ENCODE measurements at places on chromosomes 4 and X. TPM values are rescaled to one million over a fixed set of nuclear protein-coding genes. Genes with fewer than 3 reads are reported as not detected.

DNA sequence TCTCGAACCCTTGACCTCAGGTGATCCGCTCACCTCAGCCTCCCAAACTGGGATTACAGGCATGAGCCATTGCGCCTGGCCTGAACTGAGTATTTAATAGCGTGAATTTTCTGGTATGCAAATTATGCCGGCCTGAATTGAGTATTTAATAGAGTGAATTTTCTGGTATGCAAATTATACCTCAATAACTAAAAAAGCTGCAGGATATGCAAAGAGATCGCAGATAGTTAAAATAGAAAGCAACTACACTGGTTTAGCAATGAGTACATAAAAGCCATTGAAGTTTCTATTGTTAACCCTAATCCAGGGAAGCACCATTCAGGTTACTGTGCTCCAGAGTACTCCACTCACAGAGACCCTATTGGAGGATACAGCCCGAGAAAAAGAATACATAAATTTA lies 22.8 kb downstream of the FBXW7 start:
- DNase-seq: no peak

- DNase-seq: no peak
Observed at GRCh38 chrX:103791826-103792485, 15.3 kb downstream of the PLP1 start.

GRCh38 chrX:54808109-54808604 lies 612 bp downstream of the MAGED2 start:
- DNase-seq: peak; percentile 75

The GABRG1 gene
- not detected for total RNA-seq

DNA sequence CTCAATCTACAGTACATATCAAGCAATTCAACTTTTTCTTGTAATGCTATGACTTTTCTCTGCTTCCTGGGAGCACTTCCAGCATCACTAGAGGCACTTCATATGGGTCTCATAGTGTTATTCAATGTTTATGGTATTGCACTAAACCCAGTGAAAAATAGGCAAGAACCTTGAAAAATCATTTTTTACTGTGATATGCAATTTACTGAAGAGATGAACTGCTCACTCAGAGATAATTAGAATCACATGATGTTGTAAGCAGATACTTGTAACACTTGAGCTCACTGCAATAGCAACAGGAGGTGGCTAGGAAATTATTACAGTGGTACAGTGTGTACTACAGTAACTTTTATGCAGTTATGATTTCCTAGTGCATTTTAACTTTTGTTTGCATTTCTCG lies 93.3 kb downstream of the RASGEF1B start:
- DNase-seq: no peak

DNA sequence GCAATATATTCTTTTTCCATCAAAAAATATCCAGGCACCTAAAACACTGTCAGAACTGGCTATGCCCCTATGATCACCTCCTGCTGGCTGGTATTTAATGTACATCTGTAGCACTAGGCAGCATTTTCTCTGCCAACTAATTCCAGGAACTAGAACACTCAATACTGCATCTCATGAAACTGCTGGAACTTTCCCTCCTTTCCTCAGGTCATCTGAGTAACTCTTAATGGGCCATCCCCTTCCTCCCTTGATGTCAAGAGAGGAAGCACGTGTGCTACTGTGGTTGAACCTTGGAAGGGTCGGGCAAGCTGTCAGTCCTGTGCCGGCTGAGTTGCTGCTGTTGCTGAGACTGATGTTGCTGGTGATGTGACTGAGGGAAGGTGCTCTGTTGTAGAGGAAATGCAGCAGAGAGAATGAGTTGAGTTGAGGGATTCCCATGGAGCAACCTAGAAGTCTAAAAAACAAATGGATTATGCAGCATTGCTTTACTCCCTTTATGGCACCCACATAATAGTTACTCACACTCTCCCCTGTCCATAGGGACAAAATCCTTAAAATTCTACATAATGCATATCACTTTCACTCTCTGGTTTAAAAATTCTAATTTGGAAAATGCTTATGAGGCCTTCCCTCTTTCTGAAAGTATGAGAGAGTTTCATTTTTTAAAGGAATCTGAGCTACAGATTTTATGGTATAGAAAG lies 39.5 kb downstream of the TMEM165 start:
- no peak for DNase-seq

DNA sequence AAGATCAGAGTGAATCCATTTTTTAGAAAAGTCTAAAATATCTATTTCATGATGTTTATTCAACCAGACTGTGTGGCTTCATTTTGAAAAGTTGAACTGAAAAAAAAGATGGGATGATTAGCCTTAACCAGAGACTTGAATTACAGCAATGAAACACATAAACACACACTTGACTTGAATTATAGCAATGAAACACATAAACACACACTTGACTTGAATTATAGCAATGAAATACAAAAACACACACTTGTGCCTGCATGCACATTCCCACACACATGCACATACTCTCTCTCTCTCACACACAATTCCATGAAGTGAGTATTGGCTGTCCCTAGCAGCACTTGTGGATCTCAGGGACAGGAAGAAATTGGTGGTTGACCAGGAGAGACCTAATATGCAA lies 286.8 kb downstream of the USP46 start:
- DNase-seq: no peak

DNA sequence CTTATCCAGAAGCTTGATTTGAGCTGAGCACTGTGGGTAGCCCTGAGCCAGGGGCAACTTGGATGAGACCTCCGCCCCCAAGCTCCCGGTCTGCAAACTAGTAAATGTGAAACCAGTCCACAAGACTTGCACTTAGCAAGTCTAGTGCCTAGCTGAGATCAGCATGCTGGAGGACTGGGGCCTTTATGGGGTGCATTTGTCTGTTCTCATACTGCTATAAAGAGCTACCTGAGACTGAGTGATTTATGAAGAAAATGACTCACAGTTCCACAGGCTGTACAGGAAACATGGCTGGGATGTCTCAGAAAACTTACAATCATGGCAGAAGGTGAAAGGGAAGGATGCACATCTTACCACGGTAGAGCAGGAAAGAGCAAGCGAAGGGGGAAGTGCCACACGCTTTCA lies 42.1 kb upstream of the HOPX start:
- no peak for DNase-seq

DNA sequence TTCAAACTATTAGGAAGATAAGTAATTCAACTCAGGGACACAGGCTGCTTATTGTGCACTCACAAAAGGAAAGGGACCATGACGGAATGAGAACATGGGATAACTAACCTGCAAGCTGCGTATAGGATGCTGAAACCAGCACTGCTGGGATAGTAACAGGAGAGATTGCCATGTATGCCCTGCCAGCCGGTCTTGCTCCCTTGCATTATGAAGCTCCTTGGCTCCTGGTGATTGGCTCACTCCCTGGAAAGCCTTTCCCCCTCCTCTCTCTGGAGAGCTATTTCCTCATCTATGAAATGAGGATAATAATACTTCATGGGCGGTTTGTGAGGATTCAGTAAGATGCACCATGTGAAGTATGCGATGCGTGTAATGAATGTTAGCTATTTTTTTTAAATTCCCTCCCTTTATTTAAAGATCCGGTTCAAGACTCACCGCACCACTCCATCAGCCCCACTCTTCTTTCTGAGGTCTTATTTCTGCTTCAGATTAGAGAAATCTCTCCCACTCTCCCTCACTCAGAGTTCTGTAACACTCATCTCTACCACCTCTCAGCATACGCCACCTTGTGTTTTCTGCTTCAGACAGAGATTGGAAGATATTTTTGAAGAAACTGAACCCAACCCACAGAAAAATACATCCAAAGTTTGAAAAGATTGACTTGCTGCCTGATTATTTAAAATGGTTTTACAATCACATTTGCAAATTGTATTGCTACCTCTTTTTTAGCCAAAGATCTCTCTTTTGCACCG lies 18.4 kb downstream of the MSMO1 start:
- DNase-seq: no peak

- DNase-seq: no peak
Observed at GRCh38 chr4:9938933-9939332, 82.4 kb downstream of the SLC2A9 start.

- DNase-seq: no peak
Observed at GRCh38 chrX:63525491-63525890, 174.4 kb upstream of the SPIN4 start.

DNA sequence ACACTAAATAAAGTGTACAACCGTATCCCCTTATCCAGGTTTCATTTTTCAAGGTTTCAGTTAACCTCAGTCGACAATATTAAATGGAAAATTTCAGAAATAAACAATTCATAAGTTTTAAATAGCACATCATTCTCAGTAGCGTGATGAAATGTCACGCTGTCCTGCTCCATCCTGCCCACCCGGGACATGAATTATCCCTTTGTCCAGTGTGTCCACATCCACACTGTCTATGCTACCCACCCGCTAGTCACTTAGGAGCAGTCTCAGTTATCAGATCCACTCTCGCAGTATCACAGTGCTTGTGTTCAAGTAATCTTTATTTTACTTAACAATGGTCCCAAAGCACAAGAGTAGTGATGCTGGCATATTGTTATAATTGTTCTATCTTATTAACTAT lies 54.7 kb downstream of the FRYL start:
- no peak for DNase-seq

DNA sequence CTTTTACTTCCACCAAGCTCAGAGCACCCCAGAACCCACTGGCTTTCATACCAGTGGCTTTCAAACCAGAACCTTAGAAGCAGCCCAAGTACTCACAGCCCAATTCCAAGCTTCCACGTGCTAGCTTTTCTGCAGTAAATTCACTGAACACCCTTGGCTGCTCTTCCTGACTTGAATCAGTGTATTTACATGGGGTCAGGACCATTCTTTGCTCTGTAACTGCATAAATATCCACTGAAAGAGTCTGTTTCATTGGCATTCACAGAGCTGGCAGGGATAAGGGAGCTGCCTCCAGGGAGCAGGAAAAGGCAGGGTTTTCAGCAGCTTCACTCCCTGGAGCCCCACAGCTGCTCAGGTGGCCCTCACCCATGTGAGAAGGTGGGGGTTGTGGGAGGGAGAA lies 43.8 kb downstream of the RAI2 start:
- no peak for DNase-seq

GRCh38 chrX:110201799-110202198 lies 116.1 kb downstream of the AMMECR1 start:
- no peak for DNase-seq

DNA sequence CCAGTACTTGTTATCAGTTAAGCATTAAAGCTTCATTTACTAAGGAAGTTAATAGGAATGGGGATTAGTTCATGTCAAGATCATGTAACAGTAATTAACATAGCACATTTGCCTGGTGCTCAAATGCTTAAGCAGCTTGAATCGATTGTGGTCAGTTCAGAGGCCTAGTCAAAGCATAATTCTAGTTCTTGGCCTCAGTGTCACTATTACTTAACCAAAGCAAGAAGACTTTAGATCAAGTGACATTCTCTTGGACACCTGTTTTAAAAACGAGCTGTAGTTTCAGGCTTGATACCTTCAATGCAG lies 115.2 kb upstream of the BMPR1B start:
- DNase-seq: no peak

The RNF4 gene
- total RNA-seq: 76.9 TPM

GRCh38 chr4:77742054-77742453 lies 77.1 kb downstream of the CNOT6L start:
- DNase-seq: no peak

- no peak for DNase-seq
Observed at GRCh38 chr4:19399001-19399400, 852.7 kb upstream of the SLIT2 start.

All from ureter (tissue), 1 donor.